ENCODE measurements at places on chromosomes 5 and 9.

DNA sequence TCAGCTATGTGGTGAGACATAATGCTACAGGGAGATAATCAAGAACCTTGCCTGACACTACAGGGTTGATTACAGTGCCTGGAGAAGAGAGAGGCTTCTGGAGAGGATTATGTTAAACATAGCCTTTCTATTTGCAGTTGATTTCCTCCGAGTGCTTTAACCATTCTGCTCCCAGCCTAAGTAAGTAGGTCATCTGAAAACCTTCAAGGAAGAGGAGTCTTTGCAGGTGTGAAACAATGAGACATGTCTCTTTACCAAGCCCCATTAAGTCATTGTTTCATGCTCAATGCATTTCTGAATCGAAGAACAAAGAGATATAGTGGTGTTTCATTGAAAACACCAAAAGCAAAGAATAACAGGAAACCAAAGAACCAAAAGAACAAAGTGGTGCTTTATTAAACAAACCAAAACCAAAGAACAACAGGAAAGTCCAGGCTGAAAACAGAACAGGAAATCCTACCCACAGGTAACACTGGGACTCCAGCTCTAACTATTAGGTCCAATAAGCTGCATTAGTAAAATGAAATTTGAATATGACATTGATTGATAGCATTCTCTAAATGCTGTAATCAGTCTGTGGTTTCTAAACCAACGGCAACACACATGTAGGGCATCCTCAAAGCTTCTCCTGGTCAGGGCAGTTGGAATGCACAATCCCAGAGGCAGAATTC lies 113.3 kb upstream of the SPATA31D4 start:
- DNase-seq: no peak

DNA sequence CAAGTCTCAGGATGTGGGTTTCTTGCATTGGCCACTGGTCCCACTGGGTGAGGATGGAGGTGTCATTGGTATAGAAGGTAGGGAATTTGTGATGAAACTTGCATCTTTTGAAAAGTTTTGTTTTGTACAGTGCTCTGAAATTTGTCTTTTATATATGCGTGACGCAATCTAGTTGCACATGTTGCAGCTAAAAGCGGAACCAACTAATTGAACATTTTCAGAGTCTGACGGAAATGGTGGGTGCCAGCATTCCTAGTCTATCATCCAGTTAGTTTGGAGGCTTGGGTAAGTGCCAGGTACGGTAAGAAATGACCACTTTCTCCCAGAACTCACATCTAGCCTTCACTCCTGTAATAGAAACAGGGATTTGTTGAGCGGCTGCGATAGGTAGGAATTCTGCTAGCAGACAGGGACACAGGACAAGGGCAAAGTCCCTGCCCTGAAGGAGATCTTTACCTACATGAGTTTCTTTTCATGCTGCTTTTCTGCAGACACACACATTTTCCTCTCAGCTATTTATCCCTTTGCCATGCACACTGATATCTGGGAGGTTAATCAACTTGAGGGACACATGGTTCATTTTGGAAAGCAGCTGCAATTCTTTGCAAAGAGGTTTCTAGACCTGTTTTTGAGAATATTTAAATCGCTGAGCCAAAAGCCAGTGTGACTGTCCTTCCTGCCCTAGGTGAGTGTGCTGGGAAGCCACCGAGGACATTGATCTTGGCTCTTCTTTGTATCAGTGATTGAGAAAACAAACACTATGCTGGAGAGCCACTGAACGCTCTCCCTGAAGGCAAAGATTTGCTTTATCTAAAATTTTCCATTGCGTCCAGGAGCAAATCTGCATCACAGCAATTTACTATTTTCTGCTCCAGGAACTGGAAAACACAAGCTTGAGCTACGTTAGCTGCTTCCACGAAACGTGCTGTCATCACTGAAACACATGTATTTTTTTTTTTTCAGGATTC lies 89.7 kb downstream of the DAP start:
- DNase-seq: no peak

GRCh38 chr5:135632798-135633197 lies 54.0 kb upstream of the CXCL14 start:
- DNase-seq: no peak

DNA sequence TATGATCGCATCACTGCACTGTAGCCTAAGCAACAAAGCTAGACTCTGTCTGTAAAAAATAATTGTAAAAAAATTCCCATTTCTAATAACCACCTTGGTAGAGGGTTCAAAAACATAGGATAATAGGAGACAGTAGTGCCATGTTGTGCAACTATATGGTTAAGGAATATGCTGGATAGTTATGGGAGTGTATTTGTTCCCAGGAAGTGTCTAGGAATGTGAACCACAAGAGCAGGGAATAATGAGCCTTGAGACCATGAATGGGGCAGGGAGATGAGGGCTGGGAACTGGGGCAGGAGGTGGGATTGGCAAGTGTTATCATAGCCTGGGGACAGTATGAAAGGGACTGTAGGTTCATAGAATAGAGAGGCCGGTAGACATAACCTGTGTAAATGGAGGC lies 50.4 kb downstream of the RUSC2 start:
- no peak for DNase-seq

DNA sequence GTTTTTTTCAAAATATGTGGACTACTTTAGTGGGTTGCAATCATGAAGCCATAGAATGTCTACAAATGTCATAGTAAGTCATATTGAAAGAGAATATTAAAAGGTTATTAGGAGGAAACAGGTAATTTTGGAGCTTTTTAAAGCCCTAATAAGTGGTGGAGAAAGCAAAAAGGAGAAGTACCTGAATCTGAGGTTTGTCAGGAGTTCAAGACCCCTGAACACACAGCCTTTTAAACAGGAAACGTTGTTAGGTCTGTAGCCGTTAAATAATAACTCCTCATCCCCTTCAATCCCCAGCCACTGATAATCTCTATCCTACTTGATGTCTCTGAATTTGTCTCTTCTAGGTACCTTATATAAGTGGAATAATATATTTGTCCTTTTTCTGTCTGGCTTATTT lies 51.1 kb downstream of the SPEF2 start:
- no peak for DNase-seq

DNA sequence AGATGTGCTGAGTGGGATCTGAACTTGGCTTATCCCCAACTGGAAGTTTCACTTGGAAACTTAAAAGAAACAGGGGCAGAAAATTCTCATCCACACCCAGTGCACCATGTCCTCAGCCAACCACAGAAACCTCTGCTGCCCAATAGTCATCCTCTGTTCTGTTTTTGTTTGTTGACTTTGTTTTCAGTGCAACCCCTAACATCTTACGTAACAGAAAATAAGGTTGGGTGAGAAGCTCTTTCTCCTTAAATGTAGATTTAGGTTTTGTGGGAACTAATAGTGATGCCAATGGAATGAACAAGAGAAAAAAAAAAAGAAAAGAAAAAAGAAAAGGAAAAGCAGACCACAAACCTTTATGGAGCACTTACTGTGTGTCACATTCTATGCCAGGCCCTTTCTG lies 262.8 kb downstream of the PAPPA start:
- no peak for DNase-seq

- no peak for DNase-seq
These were observed 138.1 kb downstream of the C9orf50 start for GRCh38 chr9:129482521-129483414.

DNA sequence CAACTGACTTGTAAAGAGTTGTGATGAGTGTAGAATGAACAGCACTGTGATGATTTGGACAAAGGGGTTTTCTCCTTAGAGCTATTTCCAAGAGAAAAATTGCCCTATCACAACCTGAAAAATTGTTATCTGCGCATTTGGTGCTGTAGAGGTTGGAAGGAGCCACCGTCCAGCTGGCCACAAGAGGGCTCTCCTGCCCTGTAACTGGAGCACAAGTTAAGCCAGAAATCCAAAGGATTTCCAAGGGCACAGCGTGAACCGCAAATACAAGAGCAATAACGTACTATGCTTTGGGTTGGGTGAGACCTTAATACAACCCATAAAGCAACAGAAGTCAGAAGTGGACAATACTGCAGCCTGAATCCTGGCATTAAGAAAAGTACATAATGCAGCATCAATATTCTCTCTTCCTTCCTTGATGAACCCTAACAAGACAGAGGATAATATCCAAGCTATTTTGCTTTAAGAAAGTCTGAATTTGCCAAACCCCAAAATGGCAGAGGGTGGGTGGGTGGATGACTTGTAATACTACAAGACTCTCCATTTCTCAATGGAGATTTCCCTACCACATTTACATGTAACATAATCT lies 56.8 kb upstream of the SMIM32 start:
- no peak for DNase-seq

DNA sequence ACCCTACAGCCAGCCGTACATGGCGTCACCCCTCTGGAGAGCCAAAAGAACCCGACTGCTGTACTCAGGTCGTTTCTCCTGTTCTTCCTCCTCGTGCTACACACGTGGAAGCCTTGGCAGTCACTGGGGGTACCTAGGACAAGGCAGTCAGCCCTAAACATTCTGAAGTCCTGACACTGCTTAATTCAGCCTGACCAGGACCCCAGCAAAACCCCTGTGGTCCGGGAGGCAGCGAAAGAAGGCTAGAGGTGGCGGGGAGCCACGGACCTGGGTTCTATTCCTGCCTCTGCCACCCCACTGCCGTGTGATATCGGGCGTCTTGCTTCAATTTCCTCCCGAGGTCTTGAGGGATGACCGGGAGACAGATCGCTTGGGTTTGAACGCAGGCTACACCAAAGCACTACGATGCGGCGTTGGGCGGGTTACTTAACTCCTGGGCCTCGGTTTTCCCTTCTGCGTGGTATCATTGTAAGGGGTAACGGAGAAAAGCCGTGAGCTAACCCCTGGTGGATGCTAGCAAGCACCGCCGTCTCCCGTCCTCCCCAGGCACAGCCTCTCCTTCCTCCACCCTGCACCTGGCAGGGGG lies 429 bp upstream of the ARL10 start:
- DNase-seq: no peak

DNA sequence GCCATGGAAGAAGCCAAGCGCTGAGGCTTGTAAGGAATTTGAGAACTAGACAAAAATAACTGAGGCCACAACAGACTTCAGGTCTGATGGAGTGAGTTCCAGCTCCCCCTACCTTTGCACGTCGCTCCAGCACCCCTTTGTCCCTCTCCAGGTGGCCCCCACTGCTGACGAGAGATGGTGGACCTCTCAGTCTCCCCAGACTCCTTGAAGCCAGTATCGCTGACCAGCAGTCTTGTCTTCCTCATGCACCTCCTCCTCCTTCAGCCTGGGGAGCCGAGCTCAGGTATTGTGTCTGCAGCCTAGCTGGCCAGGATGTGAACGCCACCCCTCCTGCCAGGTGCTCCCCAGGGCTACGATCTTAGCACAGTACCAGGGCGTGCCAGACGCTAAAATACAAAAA lies 5.2 kb downstream of the BTNL9 start:
- no peak for DNase-seq

GRCh38 chr5:43773478-43773844 lies 170.5 kb downstream of the NNT start:
- DNase-seq: no peak

DNA sequence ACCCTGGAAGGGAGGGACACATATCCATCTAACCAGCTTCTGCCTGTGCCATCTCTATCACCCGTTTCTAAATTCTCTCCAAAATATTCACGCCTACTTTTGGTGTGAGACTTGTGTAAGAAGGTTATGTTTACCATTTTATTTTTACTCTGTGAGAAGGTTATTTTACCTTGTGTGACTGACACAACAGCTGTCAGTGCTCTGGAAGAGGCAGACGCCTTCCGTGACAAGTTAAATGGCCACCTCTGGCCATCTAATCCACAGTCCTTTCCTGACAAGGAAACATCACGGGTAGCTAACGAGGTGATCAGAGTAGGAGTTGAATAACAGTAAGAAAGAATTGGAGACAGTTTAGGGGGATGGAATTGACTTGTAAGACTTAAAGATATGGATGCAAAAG lies 443.8 kb upstream of the PIK3R1 start:
- DNase-seq: no peak

DNA sequence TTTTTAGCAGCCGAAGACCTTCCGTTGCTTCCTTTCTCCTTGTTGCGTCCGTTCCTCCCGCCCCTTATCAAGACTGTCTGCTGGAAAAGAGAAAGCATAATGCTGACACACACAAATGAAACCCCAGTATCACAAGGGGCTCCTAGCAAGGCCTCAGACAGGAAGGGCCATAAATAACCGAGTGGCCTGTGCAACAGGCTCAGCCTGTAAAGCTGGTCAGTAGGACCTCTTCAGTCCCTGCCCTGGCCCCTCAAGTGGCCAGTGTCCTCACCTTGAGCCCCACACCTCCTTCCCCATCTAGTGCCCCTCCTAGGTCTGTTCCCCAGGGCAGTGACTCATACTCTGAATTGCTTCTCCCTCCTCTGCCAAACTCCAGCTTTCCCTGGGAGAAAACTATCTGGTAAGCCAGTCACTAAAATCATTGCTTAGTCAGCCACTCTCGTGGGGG lies 174.6 kb upstream of the IL12B start:
- DNase-seq: no peak

DNA sequence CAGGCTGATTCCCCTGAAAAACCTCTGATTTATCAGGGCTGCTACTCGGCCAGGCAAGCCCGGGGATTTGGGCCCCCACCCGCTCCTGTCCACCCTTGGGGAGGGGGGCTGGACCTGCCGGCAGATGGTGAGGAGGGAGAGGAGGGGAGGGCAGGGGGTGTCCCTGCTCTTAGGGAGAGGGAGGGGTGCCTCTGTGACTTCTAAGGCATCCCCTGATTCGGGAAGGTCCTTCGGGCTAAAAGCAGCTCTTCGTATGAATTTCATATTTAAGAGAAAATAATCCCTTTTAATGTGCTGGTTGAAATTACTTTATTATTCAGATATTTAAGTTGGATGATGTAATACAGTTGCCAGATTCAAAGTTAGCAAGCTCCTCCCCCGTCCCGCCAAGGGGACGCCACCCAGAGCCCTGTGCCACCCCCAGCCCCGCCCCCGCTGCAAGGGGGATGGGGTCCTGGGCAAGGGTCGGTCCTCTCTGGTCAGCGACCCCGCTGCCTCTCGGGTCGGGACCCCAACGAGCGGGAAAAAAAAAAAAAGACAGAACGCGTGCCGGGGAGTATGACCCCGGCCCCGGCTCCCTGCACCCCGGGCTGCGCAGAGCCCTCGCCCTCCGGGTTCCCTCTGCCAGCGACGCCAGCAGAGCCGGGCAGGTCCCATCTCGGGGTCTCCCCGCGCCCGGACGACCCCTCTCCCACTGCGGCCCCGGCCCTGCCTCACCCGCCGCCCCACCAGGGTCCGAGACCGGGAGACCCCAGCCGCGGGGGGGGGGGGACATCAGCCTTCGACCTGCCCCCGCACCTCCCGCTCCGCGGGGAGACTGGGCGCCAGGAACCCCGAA lies 12.4 kb downstream of the LHX3 start:
- DNase-seq: no peak
